SJSA1 (cell line): ENCODE measurements at places on chromosomes 1 and 21.

DNA sequence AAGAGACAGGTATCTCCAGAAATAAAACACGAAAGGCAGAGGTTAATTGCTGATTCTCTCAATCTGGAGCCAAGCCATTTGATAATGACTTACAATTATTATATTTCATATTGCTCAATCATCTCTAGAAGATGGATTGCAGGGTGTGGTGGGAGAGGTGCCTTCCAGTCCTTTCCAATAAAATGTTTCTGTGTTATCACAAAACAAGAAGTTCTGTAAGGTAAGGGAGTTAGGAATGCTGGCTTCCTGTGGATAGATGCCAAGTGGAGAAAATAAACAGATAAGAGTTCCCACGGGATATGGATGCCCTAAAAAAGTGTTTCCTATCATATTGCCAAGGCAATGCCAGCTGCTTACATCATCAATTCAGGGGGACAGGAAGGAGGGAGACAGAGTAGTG, 7.2 kb upstream of the CCN1 start:
- H3K4me1 ChIP-seq, result peaks cover 77% of the 10 kb centered on the region
- H3K4me3 ChIP-seq, result no peak overlapping the region
- 0 out of 2 replicates have a peak overlapping the region, but pooled peaks have one; percentile 4 for H3K27ac ChIP-seq
- H3K27me3 ChIP-seq, result no peaks in the 10 kb centered on the region
- H3K36me3 ChIP-seq, result peaks cover 81% of the 10 kb centered on the region

DNA sequence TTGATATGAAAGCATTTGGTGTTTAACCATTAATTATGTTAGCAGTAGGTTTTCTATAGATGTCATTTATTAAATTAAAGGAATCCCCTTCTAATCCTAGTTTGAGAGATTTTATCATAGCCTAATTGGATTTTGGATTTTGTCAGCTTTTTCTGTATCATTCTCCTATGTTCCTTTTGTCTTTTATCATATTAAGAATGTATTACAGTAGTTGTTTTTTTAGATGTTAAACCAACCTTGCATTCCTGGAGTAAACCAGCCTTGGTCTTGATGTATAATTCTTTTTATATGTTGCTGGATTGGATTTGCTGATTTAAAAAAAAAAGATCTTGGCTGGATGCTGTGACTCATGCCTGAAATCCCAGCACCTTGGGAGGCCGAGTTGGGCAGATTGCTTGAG, 5.6 kb downstream of the SETDB1 start:
- no peak overlapping the region for H3K27ac ChIP-seq
- H3K36me3 ChIP-seq, result peaks cover 90% of the 10 kb centered on the region
- no peaks in the 10 kb centered on the region for H3K27me3 ChIP-seq
- no peak overlapping the region for H3K4me3 ChIP-seq
- peaks cover 7% of the 10 kb centered on the region; the same call in 1 of the 2 replicates for H3K4me1 ChIP-seq

DNA sequence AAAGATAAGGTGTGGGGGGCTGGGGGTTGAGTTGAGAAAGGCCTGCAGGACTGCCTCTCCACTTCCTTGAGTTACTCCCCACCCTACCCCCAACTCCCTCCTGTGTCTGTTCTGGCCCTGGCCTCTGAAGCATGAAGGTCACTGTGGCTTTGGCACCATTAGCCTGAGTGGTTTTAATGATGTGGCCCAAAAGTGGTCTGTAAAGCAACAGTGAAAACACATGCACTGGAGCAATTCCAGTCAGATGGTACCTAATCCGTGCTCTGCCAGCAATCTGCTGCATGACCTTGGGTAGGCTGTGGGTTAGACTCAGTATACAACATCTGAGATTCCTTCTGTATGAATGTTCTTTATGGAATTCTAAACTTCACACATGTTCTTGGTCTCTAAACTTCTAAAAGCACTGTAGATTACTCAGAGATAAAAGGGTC, 86.5 kb upstream of the ATP1A1 start:
- DNase-seq, result peak; percentile 24
- no peaks in the 10 kb centered on the region for H3K27me3 ChIP-seq
- H3K27ac ChIP-seq, result no peak overlapping the region
- H3K4me3 ChIP-seq, result no peak overlapping the region

- H3K4me1 ChIP-seq, result no peaks in the 10 kb centered on the region
- no peak overlapping the region for H3K27ac ChIP-seq
Observed at GRCh38 chr1:114549137-114549536, 32.3 kb downstream of the BCAS2 start.

GRCh38 chr21:33824156-33824941, 91.3 kb downstream of the ATP5PO start:
- no peak overlapping the region for H3K4me3 ChIP-seq
- H3K4me1 ChIP-seq, result peaks cover 69% of the 10 kb centered on the region

DNA sequence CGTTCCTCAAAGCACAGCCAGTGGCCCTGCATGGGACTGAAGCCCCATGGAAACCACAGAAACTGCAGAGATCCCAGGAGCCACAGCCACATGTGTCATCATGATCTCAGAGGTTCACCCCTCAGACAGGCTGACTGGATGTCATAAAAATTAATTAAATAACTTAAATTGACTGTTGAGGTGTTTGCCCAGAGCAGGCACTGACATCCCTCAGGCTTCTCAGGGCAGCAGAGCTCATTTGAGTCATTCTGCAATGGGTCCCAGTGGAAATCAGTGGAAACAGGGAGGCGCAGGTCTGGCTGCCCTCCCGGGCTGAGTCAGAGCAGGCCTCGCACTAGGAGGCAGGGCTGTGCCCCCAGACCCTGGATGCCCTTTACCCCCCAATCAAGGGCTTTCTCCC, 135.1 kb downstream of the CDC7 start:
- H3K27ac ChIP-seq, result no peak overlapping the region
- no peak overlapping the region for H3K4me3 ChIP-seq
- H3K4me1 ChIP-seq, result no peaks in the 10 kb centered on the region
- DNase-seq, result no peak
- no peaks in the 10 kb centered on the region for H3K36me3 ChIP-seq
